ENCODE measurements at places on chromosomes 1 and 21.
A peak's percentile ranks its signal among the peaks of the same experiment; 100 is the strongest.

GRCh38 chr1:36133484-36133883 is 8.5 kb upstream of the COL8A2 start:
- peak; percentile 93 for DNase-seq

DNA sequence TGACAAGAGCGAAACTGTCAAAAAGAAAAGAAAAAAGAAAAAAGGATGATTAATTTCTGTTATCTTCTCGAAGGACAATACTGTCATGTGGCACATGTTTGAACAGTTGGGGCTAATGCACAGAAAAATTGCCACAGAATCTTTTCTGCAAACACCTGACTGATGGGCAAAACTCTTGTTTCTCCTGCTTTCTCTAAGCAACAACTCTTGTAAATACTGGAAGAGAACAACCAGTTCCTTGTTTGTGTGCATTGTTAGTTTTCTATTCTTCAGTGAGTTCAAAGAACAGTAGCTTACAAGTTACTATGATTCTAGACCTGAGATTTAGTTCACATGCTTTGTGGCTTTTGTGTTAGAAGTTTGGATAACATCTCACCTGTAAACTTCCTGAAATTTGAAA is 60.7 kb downstream of the CDC14A start:
- DNase-seq, result no peak

DNA sequence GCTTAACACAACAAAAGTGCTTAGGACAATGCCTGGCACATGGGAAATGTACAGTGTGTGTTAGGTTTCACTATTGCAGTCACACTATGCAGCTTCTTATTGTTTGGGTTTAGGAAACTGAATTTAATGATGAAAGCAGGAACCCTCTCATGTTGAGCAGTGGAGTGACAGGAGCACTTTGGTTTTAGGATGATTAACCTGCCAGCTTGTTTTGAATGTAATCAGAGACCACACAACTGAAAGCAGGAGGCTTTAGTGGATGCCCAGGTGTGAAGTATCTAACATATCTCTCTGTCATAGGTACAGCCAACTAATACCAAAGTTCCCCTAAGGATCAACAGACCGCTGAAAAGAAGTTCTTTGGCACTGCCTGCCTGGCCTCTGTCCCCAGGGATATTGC is 406.9 kb upstream of the USP24 start:
- no peak for DNase-seq

GRCh38 chr1:25193229-25193628 is 39.1 kb downstream of the SYF2 start:
- DNase-seq, result no peak

GRCh38 chr1:25889470-25889869 is 14.0 kb upstream of the PAQR7 start:
- DNase-seq, result no peak

GRCh38 chr1:157088607-157089006 is 11.0 kb downstream of the ETV3L start:
- no peak for DNase-seq

GRCh38 chr1:88998716-88999115 is 6.3 kb upstream of the KYAT3 start:
- DNase-seq, result peak; percentile 56

- DNase-seq, result no peak
These were observed 11.7 kb downstream of the IQGAP3 start for GRCh38 chr1:156560585-156561163.

- peak; percentile 43 for DNase-seq
These were observed 104.1 kb downstream of the NEGR1 start for GRCh38 chr1:72178266-72178665.

Data from kidney glomerular epithelial cell (primary cell).